RPMI8226 (cell line): ENCODE measurements at places on chromosomes 2 and 18.

- DNase-seq: no peak
These were observed 852.1 kb downstream of the CNTNAP5 start for GRCh38 chr2:124877141-124877577.

DNA sequence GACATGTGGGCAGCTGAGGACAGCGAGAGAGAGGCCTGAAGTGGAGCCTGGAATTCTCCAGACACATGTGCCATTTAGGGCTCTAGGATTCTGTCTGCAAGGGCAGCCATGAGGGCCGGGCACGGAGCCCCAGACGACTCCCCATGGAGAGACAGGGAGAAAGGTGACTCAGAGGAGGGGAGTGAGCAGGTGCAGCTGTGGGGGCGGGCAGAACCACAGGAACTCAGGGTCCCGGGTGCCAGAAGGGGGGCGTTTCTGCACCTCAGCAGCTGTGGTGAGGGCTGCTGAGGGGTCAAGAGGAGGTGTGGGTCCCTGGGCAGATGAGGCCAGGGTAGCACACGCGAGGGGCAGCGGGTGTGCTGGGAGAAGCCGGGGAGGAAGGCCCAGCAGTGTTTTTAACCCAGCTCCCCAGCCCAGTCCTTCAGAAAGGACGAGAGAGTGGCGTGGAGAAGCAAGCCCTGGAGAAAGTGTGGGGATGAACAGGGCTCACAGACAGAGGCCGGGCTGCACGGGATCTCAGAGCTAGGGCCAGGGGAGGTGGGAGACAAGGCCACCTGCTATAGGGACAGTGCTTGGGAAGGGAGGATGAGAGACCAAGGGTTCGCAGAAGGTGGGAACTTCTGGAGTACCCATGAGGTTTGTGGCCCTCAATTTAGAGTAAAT is 7.6 kb downstream of the GPR17 start:
- DNase-seq: no peak

DNA sequence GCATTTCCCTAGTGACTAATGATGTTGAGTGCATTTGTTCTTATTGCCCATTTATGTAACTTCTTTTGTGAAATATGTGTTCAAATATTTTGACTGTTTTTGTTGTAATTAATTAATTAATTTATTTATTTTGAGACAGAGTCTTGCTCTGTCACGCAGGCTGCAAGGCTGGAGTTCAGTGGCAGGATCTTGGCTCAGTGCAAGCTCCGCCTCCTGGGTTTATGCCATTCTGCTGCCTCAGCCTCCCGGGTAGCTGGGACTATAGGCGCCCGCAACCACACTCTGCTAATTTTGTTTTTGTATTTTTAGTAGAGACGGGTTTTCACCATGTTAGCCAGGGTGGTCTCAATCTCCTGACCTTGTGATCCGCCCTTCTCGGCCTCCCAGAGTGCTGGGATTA is 71.9 kb downstream of the TAF4B start:
- DNase-seq: no peak

- peak; percentile 32 for DNase-seq
These were observed 229.5 kb upstream of the ZC3H15 start for GRCh38 chr2:186256540-186256939.
